D721Med (cell line): ENCODE measurements at places on chromosomes 1 and 21.

DNA sequence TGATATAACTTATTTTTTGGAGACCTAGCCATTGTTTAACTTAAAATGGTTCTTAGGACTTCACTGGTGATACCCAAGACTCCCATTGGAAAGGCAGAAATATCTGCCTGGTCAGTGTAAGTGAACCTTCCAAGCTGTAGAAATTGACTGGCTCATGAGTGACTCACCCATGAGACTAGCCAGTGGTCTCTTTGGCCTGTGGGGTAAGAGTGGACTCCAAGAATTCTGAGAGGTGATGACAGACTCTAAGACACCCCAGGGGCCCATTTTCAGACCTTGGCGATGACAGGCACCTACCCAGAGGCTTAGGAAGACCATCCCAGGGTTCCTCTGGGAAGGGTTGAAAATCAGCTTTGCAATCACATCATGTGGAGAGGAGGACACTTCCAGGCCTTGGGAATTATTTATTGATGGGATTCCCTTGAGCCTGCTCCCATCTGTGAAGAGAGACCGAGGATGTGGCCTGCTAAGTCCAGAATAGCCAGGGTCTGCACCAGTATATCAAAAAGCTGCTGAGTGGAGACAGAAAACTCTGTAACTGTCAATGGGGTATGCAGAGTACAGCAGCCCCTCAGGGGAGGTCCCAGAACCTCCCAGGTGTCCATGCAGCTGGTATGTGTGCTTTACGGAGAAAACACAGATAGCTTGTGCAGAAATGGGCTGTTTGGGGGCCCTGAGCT, 78.9 kb downstream of the KAZN start:
- no peak for DNase-seq

- DNase-seq: peak; percentile 27
Measured at GRCh38 chr1:19432943-19433718, 52.2 kb downstream of the CAPZB start.

DNA sequence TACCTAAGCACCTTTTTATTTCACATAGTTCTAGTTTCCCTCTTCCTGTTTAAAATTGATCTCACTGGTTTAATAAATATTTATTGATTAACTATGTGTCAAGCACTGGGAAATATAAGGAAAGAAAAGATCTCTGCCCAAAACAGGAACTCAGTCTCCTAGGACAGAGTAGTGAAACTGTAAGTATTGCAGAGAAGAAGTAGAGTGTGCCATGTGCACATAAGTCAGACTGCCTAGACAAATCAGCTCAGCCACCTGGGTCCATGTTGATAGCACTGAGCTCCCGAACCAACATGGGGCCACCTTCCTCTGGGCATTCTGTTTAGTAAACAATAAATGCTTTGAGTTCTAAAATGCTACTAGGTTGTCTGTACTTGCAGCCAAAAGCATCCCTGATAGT, 9.8 kb upstream of the SSX2IP start:
- no peak for DNase-seq

GRCh38 chr1:108316545-108316944, 72.7 kb upstream of the NBPF4 start:
- no peak for DNase-seq

- DNase-seq: no peak
Measured at GRCh38 chr1:16924919-16925477, 3.3 kb downstream of the CROCC start.

DNA sequence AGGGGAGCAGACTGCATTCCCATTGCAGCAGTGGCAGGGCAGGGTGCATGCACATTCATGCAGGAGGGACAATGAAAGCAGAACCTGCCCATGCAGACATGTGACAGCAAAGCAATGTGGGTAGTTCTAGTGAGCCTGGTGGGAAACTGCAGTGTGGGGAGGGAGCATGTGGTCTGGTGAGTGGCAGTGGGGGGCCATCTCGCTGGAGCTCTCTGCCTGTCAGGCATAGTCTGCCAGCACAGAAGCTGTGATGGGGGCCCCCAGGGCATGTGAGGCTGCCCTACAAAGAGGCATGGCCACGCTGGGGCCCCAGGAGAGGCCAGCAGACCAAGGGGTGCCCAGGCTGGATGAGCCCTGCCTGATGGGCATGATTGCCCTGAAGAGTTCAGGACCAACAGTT, 579.7 kb downstream of the PTPRC start:
- DNase-seq: no peak

GRCh38 chr1:91885716-91886506, at the start of gene TGFBR3:
Gene TGFBR3 (minus strand): TSS chr1:91886151. CDS start chr1:91861531, 24,620 bp downstream.
- DNase-seq: peak; percentile 64

GRCh38 chr1:66250478-66250877, 283.5 kb upstream of the SGIP1 start:
- no peak for DNase-seq

GRCh38 chr1:162388615-162389014, 7.1 kb downstream of the C1orf226 start:
- DNase-seq: no peak

GRCh38 chr1:207035877-207036551, 3.5 kb upstream of the C1orf116 start:
- no peak for DNase-seq

GRCh38 chr21:32844653-32845436, 73.3 kb upstream of the PAXBP1 start:
- DNase-seq: no peak

DNA sequence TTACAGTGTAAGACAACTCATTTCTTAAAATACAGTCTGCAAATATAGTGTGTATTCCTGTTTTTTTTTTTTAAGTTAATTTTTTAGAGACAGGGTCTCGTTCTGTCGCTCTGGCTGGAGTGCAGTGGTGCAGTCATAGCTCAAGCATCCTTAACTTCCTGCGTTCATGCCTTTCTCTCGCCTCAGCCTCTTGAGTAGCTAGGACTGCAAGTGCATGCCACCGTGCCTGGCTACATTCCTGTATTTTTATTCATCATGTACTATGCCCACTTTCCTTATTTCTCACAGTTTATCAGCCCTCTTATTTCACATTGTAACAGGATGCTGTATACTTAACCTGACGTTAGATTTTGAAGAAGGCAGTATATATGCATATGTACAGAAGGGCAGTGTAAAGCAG, 26.7 kb downstream of the MIER1 start:
- no peak for DNase-seq

DNA sequence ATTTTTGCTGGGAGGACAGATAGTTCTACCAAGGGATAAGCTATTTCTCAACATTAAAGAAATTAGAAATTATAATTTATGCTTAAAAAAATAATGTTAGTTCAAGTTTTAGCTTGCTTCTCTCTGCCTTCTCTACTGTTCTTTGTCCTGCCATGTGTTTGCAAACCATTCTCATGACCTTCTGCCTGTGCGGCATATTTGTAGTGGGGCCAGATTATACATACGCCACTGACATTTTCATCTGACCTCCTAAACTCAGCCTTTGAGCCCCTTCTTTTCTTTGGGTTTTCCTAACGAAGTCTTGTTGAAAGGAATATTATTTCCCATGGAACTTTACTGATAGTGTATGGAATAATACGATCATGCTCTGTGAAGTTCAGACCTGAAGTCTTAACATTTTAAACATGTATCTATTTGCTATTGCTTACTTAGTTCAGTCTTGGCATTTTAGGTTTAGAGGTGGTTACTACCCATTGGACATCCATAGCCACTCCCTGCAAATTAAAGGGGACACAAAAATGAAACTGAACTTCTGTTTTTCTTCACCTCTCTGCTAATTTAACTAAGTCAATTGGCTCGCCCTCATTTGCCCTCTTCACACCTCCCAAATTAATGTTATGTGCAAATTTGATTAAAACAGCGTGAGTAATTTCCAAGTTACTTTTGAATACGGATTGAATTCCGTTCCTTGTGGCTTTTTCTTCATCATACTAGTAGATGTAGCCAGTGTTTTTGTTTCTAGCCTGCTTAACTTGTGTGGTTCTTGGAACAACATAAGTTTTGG, 15.6 kb downstream of the LRRC8D start:
- no peak for DNase-seq

GRCh38 chr1:198084241-198084908, 72.4 kb upstream of the NEK7 start:
- DNase-seq: no peak

DNA sequence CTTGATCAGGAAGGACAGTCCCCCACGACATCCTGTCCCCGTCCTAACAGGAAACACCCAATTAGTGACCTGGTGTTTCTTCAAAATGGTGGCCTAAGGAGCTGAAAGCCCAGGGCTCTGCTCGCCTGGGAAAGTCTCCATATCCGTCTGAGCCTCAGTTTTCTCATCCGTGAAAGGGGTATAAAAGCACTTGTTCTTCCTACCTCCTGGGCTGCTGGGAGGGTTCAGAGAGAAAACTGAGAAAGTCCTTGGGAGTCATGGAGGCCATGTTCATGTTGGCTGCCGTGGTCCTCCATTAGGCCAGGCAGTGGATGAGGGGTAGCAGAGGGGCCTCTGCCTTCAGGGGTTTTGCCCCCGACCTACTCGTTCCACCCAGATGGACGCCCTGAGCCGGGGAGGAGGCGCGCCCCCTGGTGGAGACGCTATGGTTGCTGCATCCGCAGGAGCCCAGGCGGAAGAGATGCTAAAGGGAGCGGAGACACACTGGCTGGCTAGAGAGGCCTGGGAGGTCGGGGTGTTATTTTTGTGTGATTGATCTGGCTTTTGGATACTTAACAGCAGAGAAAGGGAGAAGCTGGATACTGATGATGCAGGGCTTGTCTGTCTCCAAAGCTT, 113.5 kb downstream of the PRDM2 start:
- DNase-seq: no peak

DNA sequence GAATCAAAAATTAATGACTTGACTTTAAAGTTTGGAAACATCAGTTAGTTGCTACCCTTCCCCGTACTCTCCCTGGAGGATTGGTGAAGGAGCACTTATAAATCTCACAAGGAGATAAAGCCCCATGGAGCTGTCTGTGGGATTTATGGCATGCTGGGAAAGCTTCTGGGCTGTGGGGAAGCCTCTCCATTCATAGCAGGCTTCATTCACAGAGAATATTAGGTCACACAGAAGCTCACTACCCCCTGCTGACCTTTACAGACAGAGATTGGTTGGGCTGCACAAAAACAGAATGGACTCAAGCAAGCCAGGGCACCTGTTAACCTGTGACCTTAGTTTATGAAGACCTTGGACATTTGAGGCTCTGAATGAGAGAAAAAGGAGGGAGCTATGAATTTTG, 32.1 kb downstream of the RGL1 start:
- DNase-seq: no peak

DNA sequence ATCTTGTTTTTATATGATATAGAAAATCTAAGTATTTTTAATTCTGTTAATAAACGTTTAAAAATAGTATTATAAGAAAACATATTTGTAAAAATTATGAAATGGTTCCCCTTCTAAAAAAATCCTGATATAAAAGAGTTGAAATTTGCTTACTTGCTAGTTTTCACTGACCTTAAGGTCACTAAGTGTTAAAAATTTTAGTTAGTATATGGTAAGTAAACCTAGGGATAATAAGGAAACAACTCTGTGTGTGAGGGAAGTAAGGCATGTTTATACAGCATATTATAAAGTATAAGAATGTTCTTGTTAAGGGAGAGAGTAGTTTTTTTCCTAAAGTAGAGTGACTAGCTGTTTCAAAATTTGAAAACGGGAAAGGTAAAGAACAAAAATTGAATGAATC, 130.9 kb upstream of the LYPLAL1 start:
- DNase-seq: no peak

- DNase-seq: no peak
Measured at GRCh38 chr21:23542097-23542496, 2065.2 kb downstream of the MRPL39 start.

DNA sequence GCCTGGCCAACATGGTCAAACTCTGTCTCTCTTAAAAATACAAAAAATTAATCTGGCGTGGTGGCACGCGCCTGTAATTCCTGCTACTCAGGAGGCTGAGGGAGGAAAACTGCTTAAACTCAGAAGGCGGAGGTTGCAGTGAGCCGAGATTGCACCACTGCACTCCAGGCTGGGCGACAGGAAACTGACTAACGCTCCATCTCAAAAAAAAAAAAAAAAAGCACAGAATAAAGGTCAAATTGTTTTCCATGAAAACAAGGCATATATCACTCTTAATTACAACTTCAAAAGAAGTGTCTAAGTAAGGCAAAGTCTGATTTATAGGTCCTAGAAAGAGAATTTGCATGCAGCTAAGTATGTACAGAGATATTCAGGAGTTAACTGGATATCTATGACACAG, 25.6 kb downstream of the EYA3 start:
- no peak for DNase-seq

- DNase-seq: no peak
Measured at GRCh38 chr1:70044832-70045231, 160.5 kb downstream of the LRRC40 start.
